ENCODE measurements at places on chromosomes 13 and 19.
A peak's percentile ranks its signal among the peaks of the same experiment; 100 is the strongest.

- DNase-seq: no peak
Observed at GRCh38 chr19:50649433-50650391, at the start of gene C19orf81. Gene C19orf81, plus strand, starts transcription at chr19:50649445. Its CDS starts 0 bp downstream, at chr19:50649445.

- DNase-seq: no peak
Observed at GRCh38 chr19:11227195-11227886, 12.1 kb upstream of the ANGPTL8 start.

- DNase-seq: no peak
Observed at GRCh38 chr13:40477623-40478608, 188.5 kb downstream of the FOXO1 start.

DNA sequence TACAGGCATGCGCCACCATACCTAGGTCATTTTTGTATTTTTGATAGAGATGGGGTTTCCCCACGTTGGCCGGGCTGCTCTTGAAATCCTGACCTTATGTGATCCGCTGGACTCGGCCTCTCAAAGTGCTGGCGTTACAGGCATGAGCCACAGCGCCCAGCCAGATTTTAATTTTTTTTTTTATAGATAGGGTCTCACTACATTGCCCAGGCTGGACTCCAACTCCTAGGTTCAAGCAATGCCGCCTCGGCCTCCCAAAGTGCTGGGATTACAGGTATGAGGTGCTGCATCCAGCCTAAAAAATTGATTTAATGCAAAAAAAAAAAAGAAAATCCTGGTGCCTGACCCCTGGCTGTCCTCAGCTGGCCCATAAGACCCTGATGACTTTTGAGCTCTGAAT, 24.9 kb upstream of the CERS4 start:
- DNase-seq: no peak

GRCh38 chr13:40438999-40439797, 227.2 kb downstream of the FOXO1 start:
- DNase-seq: peak; percentile 23

DNA sequence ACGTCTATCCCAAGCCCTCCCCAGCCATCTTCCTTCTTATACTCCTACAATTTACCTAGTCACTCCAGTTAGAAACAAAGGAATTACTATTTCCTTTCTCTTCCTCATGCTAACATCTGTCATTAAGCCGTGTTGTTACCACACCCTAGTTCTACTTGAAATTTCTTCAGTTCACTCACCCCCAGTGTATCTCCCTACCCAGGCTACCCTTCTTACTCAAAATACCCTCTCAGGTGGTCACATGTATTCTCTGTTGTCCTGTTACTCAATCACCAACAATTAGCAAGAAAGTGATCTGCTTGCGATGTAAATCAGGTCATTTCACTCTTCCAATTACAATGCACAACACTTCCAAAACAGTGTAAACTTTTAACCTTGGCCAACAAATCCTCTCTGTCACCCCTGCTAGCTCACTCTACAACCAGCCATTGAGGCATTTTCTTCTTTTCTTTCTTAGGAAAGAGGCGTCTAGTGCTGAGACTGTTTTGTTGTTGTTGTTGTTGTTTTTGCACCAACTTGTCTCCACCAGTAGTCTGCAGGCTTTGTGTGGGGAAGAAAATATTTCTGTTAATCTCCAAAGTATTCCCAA, 50.7 kb downstream of the PCDH17 start:
- DNase-seq: no peak

- DNase-seq: no peak
Observed at GRCh38 chr19:40217027-40217810, 965 bp downstream of the TTC9B start.

- DNase-seq: no peak
Observed at GRCh38 chr13:111850458-111850857, 216.5 kb upstream of the SOX1 start.

DNA sequence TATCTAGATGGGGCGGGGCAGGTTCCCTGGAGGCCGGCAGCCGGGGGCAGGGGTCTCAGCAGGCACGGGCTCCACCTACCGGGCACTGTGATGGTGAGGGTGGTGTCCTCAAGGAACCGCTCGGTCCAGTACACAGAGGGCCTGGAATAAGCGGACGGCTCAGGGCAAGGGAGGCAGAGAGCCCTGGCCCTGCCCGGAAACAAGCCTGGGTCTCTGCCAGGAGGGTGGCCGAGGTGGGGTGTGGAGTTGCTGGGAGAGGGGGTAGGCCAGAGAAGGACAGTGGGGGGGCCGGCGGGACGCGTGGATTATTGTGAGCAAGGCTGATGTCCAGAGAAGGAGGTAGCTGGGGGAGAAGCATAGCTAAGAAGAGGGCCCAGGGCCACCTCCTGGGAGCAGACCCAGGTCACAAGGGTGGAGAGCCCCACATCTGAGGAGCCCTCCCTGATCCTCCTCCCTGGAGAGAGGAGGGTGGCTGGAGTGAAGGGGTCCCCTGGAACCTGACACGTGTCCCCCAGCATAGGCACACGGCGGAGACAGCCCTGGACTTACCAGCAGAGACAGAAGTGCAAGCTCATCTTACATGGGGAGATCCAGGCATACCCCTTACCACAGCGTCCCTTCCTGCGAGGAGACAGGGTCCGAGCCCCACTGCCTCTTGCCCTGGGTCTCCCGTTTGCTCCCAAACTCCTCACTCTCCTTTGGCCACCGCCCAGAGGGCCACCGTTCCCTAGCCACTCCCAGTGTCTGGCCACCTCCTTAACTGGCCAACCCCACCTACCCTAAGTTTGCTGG, 29.0 kb upstream of the MIER2 start:
- DNase-seq: no peak

- DNase-seq: no peak
Observed at GRCh38 chr19:50820549-50821247, 2.9 kb downstream of the KLK1 start.

- no peak for DNase-seq
Observed at GRCh38 chr13:27915301-27916207, 4.2 kb upstream of the PDX1 start.

GRCh38 chr19:40150170-40150569, 41.1 kb upstream of the MAP3K10 start:
- no peak for DNase-seq

- DNase-seq: no peak
Observed at GRCh38 chr13:30339738-30340330, 32.5 kb upstream of the KATNAL1 start.

DNA sequence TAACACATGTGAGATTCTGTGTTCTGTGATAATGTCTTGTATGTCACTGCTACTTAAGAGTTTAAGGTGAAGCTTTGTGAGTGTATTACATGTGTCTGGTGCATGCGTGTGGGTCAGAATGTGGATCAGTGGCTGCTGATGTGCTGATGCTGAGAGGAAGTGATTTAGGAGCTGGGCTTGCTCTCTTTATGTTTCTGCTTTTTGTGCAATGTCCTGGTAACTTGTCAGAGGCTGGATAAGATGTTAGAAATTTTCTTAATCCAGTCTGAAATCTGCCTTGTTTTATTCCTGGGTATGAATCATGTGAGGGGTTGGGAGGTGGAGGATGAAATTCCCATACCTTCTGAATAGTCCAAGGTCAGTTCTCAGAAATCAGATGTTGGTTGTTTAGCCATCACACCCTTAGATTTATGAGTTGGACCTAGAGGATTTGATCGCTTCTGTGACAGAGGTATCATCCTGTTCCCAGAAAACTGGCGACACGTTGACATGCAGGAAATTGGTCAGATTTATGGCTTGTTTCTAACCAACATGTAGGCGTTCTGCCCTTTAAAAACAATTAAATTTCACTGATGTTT, 24.5 kb upstream of the CXCL17 start:
- no peak for DNase-seq

DNA sequence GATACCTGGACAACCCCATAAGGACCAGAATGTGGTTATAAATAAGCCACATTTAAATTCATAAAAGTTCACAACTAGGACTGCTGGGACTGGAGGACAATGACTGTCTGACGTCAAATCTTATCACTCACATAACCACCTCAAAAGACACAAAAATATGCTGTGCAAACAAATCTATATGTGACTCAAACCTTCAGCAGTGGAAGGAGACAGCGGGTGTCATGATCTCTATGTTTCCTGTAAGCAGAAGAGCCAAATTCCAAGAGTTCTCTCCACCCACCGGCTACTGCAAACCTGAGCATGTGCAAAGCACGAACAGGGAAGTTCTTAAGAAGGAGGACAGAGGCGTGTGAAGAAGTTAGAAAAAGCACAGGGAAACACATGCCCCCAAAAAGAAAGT, 113.2 kb downstream of the MYCBP2 start:
- DNase-seq: no peak

GRCh38 chr13:88063741-88064140, 392.6 kb downstream of the SLITRK5 start:
- no peak for DNase-seq

DNA sequence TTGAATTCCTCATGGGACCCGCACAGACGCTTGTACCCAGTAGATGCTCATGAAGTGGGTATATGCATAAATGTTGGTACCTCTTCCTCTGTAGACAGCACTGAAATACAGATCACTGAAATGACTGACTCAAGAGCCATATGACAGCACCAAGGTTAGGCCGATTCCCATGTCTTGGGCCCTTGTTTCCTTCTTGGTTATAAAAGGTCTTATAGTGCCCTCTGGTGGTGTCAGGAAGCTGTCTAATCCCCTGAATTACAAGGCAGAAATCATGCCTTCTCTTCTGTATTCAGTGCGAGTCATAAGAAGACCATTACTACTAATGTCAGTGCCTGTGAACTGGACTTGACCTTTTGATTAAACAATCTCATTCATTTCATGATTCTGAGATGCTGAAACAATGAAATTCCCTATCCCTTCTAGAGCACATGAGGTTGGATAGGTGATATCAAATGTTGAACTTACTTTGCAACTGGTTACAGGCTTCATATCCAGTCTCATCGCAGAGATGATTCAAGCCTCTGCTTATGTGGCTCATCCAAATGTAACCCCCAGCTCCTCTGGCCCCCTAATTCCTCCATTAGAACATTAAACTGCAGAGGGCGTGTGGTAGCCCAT, 59.7 kb downstream of the SPATA13 start:
- peak; percentile 76 for DNase-seq

GRCh38 chr13:30159446-30159839, 147.9 kb downstream of the KATNAL1 start:
- peak; percentile 41 for DNase-seq

DNA sequence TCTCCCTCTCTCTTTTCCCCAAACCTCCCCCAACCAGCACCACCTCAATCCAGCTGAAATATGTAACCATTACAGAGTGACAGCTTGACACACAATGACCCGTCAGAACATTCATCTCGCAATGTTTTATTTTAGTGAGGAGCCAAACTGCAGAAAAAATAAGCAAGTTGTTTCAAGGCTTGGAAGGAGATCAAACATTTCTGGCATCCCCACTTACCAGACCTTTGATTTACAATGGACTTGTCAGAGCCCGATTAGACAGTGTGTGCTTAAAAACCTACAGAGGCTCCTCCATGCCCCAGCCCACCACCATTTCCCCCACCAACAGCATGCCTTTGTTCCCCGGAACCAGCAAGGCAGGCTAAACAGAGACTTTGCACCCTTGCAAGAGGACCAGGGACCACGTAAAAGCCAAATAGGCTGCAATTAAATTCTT, 382.8 kb upstream of the ZNF507 start:
- DNase-seq: no peak

DNA sequence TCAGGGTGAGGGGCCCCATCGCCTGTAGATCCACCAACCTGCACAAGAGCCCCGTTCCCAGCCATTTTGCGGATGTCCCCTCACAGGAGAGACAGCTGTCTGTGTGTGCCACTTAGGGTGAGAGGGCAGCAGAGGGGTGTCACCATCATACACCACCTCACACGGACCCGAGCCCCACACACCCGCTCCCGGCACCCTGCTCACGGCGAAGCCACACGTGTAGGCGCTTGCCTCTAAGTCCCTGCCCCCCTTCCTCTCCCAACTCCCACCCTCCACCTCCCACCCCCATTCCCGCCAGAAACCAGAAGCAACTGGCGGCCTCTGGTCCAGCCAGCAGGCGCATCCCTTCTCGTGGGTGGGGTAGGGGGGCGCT, 4.0 kb upstream of the DPF1 start:
- no peak for DNase-seq

DNA sequence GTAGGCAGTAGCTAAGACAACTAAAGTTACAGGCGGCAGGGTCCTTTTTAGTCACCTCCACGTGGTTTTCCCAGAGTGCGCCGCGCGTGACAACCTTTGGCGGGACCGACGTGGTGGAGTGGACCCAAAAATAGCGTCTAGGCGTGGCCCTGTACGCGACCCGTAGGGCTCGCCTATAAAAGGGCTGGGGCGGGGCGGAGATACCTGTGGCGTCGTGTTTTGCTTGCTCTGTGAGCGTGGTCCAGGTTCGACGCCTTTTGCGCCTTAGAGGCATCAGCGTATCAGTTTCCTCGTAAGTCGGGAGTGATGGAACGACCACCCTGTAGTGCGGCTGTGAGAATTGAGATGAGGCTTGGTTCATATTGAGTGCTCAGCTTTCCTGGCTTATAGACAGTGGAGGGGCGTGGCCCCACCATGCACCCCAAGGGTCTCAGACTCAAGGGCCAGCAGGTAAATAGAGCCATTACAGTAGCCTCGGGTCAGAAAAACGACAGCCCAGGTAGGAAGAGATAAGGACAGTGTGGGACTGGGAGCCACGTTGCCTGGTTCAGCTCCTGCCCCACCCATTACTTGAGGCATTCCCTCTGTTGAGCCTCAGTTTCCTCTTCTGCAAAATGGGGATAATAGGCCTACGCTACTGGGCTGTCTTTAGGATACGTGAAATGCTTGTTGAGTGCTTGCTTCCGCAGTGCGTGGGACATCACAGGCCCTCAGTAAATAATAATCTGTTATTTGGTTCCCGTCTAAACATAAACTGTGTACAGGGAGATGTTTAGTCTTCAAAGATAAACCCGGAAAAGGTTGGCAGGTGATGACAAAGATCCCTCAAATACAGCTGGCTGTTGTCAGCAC, 693 bp upstream of the TMED1 start:
- DNase-seq: peak; percentile 52

DNA sequence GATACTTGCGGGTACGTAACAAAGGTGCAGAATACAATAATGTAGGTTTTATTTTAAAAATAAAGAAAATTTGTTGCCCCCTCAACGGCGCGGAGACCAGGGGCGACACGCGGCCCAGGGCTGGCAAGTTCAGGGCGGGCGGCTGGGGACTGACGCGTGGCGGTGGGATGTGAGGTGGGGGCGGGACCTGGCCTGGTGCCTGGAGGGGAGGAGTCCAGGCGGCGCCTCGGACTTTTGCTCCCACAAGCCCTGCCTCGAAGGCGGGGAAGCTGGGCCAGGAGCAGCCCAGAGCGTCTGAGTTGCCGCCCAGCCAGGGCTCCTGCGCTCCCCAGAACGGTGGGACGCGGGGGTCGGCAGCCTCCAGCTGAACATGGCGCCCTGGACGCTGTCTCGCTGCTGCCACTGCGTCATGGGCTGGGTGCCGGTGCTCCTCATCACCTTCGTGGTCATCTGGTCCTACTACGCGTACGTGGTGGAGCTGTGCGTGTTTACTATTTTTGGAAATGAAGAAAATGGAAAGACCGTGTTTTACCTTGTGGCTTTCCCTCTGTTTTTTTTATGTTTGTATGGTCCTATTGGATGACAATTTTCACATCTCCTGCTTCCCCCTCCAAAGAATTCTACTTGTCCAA, 1122.8 kb upstream of the ATXN8OS start:
- no peak for DNase-seq

Measured in T-helper 1 cell (primary cell).